ENCODE measurements at places on chromosomes 11 and 22. TPM values are rescaled to one million over a fixed set of nuclear protein-coding genes. Genes with fewer than 3 reads are reported as not detected.

Gene NLRP6
- polyA plus RNA-seq, result 0.09 TPM

Gene ATG2A
- 18.6 TPM for polyA plus RNA-seq

Gene USP2
- 64.9 TPM for polyA plus RNA-seq

Gene OTOG
- polyA plus RNA-seq, result not detected

Gene MICAL2
- polyA plus RNA-seq, result 57.9 TPM

Gene MRGPRE
- not detected for polyA plus RNA-seq

Gene MRGPRX4
- not detected for polyA plus RNA-seq

Gene BAIAP2L2
- polyA plus RNA-seq, result 0.28 TPM

Data from heart right ventricle (tissue), 16 donors.